Midbrain (tissue), 1 donor: ENCODE measurements at places on chromosomes 2 and 18.

GRCh38 chr2:25905126-25905525 is 26.8 kb upstream of the ASXL2 start:
- DNase-seq = no peak

DNA sequence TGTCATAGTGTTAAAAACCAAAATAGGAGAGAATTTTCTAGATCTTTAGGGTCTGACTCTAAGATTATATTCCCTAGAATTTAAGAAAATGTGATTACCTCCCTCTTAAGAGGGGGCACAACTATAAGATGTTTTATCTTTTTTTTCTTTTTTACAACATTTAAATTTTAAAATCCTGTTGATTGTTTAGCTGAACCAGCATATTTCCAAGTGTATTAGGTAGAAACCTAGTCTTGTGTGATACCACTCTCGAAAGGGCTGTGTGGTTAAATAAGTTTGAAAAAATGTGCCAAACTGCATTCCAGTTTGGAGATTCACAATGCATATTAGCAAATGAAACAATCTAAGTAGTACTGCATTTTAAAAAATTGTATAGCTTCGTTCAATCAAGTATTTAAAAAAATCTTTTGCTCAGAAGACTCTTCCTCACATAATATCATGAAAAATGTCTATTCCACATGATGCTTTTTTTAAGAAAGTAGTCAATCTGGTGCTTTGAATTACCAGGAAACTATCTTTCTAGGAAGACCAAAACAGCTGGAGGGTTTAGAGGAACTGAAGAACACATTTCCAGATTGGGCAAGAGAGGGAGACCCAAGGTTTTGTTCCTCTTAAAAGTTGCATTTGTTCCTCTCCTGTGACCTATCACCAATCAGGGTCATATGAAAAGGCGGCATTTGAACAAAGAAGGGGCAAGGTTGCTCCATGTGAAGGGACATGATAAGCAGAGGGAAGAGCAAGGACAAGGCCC is 98.8 kb downstream of the DPP4 start:
- DNase-seq = no peak

DNA sequence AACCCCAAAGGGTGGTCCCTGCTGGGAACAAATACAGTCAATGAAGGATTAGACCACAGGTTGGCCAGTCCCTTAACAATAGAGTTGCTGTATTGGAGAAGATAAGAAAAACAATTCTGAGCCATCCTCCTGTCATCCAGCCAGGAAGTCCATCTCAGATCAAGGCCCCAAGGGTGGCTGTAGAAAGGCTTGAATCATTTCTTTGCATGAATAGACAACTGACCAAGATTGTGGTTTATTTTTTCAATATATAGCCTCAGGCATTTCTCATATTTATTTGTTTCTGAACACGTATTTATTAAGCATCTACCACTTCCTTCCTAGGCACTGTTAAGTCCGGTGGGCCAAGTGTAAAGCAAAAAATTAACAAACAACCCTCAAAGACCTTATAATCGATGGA is 274.4 kb upstream of the SLC14A2 start:
- DNase-seq = no peak

DNA sequence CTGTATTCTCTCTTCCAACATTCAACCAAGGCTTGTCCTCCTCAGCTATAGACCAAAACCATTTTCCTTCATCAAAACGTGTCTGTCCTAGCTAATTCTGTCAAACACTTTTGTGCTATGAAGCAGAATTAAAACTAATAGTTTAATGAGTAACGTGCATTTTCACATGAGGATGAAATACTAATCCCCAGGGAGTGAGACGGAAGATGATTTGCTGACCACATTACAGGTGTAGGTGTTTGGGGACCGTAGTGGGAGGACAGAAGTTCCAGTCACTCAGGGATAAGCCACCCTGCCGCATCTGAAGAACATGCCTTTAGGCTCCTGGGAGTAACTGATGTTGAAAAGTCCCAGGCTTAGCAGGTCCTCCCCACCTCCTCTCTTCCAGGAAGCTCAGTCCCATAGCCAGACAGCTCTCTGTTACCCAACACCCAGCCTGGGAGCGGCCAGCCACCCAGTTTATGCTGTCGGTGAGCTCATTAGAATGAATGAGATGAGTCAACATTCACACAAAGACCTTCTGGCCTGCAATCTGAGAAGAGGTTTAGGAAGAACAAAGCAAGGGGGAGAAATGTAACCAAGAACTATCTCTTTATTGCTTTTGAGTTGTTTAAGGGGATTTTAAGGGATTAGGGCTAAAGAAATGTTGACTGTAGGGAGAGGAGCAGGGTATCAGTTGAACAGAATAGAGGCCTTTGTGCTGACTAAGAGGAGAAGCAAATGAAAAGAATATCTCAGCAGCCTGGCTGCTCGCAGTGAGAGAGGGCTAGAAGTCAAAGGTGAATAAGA is 122.5 kb downstream of the FOXI3 start:
- no peak for DNase-seq

DNA sequence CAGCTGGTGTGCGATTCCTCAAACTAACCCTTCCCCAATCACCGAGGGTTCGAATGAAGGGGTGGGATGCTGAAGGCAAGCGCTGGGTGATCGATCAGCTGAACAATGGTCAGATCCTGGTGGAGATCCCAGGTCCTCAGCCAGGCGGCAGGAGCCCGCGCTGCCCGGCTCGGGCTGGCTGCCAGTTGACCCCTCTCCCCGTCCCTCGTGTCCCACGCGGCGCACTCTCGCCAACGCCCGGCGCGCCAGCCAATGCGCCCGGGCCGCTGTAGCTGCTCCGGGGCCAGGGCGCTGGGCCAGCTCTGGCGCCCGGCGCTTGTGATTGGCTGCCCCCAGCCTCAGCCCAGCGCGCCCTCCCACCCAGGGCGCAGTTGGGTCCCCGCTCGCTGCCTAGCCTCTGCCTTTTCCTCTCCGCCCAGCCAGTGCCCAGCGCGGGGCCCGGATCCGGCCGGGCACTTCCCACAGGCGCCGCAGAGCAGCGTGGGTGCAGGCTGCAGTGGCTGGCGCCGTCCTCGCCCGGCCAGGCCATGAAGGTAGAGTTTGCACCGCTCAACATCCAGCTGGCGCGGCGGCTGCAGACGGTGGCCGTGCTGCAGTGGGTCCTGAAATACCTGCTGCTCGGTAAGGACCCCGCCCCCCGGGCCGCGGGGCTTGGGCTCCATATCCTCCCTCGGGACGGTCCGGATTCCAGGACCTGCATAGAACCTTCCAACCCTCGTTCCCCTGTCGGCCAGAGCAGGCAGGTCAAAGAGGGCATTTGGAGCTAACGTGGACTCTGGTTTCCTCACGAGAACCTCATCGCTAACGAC is at the start of gene MOGAT1:
Gene MOGAT1, plus strand, starts transcription at position 400 of the 809 bp plus-strand sequence. Its CDS starts 128 bp downstream, at position 528.
- peak; percentile 76 for DNase-seq

- DNase-seq = no peak
Measured at GRCh38 chr2:9278439-9278838, 71.8 kb downstream of the ASAP2 start.

DNA sequence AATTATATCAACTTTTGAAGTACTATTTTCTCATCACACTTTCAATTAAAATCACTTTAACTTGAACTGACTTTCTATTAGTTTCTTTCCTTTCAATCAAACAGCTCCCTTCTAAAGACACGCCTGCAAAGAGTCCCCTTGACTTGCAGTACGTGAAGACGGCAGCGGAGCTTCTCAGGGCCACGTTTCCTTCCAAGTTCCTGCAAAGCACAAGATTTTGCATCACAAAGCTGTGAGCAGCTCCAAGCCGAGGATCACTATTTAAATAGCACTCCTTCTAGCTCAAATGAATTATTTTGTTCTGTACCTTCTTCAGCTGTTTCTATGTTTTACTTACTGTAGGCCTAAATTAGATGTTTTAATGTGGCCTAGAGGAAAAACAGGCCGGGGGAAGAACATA is 30.8 kb downstream of the SH3YL1 start:
- DNase-seq = no peak

GRCh38 chr18:12858991-12859390 is 25.0 kb downstream of the PTPN2 start:
- no peak for DNase-seq

DNA sequence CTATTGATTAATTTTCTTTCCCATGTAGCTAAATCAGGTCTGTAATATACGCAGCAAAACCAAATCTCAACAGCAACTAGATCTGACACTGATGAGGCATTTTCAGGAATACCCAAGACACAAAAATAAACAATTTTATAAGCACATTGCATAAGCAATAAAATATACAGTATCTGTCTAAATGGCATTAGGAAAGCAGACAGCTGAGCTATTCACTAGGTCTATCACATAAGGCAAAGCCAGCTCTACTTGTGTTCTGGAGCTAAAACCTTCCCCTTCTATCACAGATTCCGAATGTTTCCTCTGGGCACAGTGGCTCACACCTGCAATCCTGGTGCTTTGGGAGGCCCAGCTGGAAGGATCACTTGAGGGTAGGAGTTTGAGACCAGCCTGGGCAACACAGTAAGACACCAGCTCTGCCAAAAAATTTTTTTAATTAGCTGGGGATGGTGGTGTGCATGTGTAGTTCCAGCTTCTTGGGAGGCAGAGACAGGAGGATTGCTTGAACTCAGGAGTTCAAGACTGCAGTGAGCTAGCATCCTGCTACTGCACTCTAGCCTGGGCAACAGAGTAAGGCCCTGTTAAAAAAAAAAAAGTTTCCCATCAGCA is 21.1 kb downstream of the PTPN2 start:
- DNase-seq = no peak

DNA sequence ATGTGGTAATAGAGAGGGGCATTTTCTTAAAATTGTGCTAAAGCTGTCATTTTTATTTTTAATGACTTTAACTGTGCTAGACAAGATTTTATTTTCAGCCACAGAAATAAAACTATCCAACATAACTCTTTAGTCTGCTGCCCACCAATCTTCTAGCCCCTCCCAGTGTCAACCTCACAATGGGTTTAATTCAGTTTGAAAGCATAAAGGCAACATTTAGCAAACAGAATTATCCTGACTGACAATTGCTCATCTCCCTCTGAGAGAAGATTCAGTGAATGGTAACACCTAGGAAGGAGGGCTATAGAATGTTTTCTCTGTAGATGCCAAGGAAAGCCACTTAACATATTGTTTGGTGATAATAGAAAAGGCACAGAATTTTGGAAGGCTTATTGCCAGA is 5.2 kb downstream of the ERMN start:
- DNase-seq = peak; percentile 41

DNA sequence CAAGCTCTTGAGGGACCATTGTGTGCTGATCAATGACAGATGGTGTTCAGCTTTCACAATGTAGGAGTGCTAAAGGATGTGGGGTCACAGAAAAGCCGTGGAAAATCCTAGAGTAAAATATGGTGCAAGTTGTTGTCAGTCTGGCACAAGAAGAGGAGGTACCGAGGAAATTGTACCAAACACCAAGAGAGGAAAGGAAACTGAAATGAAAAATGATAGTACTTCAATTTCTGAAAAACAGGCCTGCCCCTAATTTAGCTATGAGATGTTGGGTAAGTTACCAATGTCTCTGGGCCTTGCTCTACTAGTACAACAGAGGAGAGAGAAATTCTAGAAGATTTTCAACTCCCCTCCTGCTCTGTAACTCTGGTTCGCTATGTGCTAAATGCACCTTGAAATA is 78.8 kb upstream of the PELI1 start:
- DNase-seq = no peak

DNA sequence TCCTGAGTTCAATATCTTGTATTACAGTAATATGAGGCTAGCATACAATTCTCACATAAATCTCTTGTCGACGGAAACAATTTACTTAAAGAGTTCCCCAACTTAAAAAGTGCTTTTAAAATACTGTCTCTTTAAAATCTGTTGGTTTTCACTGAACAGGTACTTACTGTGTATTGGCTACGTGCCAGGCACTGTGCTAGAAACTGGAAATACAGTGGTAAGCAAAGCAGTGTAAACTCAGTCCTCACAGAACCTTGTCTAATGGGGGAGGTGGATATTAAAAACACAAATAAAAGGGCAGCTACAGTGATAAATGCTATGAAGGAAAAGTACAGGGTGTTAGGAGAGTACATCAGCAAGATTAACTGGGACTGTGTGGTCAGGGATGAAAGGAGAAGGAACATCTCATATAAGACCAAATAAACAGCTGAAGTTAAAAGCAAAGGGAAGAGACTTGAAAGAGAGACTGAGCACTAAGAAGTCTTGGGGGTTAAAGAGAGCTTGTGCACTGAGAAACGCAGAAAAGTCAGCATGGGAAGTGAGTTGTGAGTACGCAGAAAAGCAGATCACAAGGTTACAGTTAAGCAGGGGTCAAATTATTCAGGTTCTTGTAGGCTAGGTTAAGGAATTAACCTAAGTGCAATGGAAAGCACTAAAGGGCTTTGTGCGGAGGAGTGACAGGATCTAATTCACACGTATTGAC is 52.5 kb downstream of the USP40 start:
- DNase-seq = no peak

- DNase-seq = no peak
Measured at GRCh38 chr2:23871206-23871605, 55.7 kb downstream of the ATAD2B start.

DNA sequence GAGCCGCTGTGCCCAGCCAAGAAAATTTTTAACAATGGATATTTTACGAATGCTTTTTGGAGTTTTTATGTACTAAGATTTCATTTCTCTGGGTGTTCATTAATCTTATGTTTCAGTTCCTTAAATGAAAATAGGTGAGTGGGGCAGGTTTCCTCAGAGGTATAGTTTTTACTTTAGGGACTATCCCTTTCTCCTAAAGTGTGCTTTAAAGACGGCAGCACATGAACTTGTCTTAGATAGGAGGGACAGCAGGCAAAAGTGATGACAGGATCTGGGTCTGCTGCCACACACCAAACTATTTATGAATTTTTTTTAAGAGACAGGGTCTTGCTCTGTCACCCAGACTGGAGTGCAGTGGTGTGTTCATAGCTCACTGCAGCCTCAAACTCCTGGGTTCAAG is 8.0 kb upstream of the REL start:
- DNase-seq = no peak

- DNase-seq = no peak
Measured at GRCh38 chr2:176755537-176756135, 457.0 kb upstream of the HNRNPA3 start.

GRCh38 chr2:171316755-171317337 is 116.9 kb downstream of the METTL8 start:
- DNase-seq = no peak

GRCh38 chr18:27778441-27778840 is 398.5 kb downstream of the CDH2 start:
- DNase-seq = no peak

GRCh38 chr18:22346953-22347605 is 70.6 kb downstream of the CTAGE1 start:
- DNase-seq = no peak

- no peak for DNase-seq
Measured at GRCh38 chr2:179562330-179562885, 297.8 kb upstream of the SESTD1 start.

DNA sequence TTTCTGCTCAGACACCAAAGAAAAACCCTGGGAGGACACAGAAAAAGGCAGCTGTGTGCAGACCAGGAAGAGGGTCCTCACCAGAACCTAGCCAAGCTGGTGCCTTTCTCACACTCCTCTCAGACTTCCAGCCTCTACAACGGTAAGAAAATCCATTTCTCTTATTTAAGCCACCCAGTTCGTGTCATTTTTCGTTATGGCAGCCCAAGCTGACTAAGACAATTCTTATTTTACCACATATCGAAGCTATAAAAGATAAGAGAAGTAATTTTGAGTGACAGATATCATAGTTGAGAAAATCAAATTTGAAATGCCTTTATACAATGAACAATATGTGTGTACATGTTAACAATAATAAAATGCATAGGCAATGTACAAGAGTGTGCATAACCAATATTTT is 219.5 kb downstream of the CBLN2 start:
- DNase-seq = no peak
